Gastroesophageal sphincter (tissue), 4 donors: ENCODE measurements at places on chromosomes 2 and 18.

- ATAC-seq, result no peak
Measured at GRCh38 chr2:27291865-27292264, 9.6 kb downstream of the TRIM54 start.

DNA sequence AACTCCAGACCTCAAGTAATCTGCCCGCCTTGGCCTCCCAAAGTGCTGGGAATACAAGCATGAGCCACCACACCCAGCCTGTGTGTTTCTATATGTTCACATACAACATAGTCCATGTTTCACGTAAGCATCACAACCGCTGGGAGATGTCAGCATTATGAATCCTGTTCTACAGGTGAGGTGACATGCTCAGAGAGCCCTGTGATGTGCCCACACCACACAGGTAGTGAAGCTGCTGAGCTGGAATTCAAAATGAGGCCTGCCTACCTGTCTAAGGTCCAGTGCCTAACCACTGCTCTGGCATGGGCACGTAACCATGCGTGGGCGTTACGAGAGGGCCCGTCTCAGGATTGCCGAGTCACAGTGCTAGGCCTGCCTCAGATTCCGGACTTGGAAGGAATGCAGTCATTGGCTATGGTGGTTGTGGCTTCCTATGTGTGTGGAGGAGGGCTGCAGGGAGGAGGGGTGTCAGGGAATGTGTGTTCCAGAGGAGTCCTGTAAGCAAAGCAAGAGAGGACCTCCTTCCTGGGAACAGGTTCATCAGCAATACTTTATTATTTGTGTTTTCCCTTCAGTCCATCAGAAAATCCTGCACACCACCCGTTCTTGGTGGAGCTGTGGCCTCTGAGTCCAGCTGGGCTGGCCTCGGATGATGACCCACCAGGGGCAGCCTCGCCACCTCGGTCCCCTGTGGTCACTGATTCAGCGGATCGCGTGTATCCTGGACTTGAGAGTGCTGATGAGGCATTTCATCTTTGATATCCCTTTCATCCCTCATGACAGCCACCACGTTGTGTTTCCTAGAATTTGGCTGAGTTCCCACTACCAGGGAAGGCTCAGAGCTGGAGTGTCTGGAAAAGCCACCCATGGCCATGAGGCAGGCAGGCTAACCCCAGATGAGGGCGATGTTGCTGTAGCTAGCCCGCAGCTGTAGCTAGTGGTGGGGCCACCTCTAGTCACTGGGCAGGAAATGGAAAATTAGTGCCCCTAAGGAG, 31.1 kb downstream of the HK2 start:
- no peak for ATAC-seq

GRCh38 chr18:47899107-47899840, 31.2 kb downstream of the SMAD2 start:
- ATAC-seq, result no peak

- ATAC-seq, result no peak
Measured at GRCh38 chr18:2293109-2293839, 278.0 kb downstream of the METTL4 start.

- ATAC-seq, result no peak
Measured at GRCh38 chr2:18540872-18541271, 19.6 kb downstream of the RDH14 start.

- ATAC-seq, result no peak
Measured at GRCh38 chr2:151261977-151262291, 271 bp upstream of the RBM43 start.

- ATAC-seq, result peak; percentile 57
Measured at GRCh38 chr2:217899231-217900009, 103.4 kb downstream of the TNS1 start.

- peak; percentile 1 for ATAC-seq
Measured at GRCh38 chr2:73177645-73178255, 24.6 kb upstream of the NOTO start.

DNA sequence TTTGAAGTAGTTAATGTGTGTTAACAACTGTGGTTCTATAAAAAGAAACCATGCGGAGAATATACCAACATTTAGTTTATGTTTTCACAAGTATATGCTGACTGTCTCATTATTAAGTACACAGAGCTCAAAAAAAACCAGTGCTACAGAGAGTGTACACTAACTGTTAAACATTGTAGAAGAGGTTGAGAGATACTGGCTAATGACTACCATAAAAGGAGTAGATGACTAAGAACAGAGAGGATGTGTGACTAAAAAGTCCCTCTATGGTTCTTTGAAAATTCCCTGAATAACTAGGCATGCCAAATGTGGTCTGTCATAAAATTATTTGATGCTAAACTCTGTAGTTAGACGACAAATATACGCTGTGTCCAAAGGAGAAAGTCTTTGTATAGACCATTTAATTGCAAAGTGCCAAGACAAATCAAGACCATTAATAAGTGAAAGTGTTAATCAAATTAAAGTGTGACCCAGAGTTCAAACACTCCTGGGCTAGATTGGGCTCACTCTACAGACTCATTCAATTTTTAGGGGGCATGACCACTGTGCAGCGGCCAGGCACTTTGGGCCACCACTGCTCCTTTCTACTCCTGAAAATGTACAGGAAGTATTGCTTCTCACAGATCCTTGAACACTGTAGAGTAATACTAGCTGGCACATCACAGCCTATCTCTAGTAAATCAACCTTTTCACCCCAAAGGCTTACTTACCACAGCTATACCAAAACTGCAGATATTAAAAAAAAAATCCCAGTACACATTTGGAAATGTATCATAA, 45.1 kb upstream of the SERTAD2 start:
- no peak for ATAC-seq
